Activated CD8-positive, alpha-beta memory T cell treated with anti-CD3 and anti-CD28 coated beads, Interleukin-2, amount 50 U/mL, for 4 hours (primary cell): ENCODE measurements at places on chromosomes 5 and 9.

DNA sequence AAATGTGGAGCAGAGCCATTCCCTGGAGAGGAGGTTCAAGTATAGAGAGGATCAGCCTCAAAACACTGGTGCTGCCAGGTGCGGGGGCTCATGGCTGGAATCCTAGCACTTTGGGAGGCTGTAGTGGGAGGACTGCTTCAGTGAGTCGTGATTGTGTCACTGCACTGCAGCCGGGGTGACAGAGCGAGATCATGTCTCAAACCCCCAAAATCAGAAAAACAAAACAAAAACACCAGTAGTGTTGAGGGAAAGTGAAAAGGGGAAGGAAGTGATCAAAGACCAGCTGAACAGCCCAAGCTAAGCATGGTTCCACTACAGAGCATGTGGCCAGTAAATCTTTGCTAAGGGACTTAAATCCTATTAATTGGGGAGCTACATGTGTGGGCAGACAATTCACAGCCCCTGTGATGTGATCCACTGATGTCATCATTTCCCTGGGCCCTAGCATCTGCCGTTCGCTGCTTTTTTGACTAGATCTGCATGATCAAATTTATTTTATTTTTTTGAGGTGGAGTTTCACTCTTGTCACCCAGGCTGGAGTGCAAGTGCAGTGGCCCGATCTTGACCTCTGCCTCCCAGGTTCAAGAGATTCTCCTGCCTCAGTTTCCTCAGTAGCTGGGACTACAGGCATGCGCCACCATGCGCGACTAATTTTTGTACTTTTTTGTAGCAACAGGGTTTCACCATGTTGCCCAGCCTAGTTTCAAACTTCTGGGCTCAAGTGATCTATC lies 2.7 kb upstream of the PCBD2 start:
- no peak for DNase-seq

GRCh38 chr5:2432076-2432920 lies 319.2 kb downstream of the IRX2 start:
- no peak for DNase-seq

DNA sequence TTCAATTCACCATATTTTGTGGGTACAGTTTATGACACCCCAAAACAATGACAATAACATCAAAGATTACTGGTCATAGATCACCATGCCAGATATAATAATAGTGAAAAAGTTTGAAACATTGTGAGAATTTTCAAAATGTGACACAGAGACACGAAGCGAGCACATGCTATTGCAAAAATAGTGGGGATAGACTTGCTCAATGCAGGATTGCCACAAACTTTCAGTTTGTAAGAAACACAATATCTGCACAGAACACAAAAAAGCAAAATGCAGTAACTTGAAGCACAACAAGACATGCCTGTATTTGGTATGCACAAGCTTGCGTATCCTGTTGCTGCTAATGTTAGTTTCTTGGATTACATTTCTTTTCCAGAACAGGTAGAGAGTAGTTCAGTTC lies 35.8 kb downstream of the ARHGEF28 start:
- DNase-seq: no peak

GRCh38 chr5:91312698-91313097 lies 70.4 kb downstream of the ARRDC3 start:
- no peak for DNase-seq

- DNase-seq: no peak
Measured at GRCh38 chr9:76358628-76359280, 35.5 kb downstream of the RFK start.

DNA sequence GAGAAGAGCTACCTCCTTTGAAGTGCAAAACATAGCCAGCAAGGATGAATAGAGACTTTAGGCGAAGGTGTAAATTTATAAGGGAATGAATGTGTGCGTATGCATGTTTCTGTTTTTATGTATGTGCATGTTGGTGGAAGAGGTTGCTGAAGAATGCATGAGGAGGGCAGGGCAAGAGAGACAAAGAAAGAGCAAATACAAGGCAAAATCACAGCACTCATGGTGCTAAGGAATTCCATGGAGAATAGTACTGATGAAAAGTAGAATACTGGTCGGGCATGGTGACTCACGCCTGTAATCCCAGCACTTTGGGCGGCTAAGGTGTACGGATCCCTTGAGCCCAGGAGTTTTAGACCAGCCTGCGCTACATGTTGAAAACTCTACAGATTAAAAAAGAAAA lies 762.1 kb upstream of the PTPRD start:
- no peak for DNase-seq
